ENCODE measurements at places on chromosomes 6 and 20.

GRCh38 chr6:162973151-162973872, 245.5 kb downstream of the PACRG start:
- DNase-seq = no peak

DNA sequence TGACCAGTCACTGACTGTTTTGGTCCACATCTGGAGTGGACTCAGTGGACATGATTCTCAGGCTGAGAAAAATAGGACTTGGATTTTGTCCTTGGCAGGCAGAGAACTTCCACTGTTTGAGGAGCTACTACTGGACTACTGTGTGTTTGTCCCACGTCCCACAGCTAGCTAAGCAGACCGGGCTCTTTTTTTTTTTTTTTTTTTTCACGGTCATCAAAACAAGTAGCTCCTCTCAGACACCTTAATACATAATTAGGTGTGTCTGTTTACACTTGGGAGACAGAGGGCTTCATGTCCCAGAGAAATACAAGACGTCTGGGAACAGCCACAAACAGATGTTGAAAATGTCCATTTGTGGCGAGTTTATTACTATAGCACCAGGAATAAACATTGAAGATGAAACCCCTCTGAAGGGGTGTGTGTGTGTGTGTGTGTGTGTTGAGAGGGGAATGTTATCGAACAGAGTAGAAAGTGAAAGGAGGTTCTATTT, 155.0 kb upstream of the SUPT3H start:
- DNase-seq = no peak

DNA sequence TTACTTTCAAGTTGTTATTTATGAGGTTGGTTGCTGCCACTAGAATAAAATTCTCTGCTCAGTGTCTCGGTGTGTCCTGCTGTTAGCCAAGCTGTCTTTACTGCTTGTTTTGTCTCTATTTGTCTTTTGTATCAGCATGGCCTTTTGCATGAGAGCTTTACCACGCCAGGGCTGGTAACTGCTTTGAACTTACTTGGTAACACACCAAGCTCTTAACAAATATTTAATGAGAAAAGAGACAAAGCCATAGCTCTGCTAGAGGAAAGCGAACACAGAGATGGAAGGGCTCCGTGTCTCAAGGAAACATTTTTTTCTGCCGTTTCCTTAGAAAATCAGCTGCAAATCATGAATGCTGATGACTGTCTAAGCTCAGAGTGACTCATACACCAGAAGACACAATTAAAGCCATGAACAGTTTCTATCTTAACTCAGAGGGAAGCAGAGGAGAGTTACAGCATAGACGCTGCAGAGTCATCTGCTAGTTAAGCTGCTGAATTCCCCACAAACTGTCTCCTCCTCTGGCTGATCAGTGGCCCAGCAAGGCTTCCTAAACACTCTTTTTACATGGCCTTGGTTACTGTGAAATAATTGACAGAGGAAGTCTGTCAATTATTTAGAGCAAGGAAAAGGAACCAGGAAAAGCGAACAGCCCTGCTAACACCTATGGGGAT, 44.8 kb downstream of the AGPAT4 start:
- DNase-seq = peak; percentile 95

DNA sequence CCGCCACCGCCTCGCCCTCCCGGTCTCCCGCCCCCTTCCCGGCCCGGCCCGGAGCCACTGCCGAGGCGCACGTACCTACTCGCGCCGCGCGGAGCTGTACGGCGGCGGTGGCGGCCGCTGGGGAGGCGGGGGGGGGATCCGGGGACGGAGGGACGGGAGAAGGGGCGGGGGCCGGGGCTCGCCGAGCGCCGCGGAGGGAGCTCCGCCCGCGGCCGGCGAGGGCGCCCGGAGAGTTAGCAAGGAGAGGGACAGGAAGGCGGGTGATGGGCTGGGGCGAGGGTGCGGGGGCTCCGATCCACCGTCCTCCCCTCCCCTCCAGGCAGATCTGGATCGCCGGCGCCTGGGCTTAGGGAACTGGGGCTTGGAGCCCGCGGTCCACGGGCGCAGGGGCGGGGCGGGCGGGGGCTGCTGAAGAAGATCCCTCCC, 548 bp upstream of the TMEM74B start:
- DNase-seq = no peak

DNA sequence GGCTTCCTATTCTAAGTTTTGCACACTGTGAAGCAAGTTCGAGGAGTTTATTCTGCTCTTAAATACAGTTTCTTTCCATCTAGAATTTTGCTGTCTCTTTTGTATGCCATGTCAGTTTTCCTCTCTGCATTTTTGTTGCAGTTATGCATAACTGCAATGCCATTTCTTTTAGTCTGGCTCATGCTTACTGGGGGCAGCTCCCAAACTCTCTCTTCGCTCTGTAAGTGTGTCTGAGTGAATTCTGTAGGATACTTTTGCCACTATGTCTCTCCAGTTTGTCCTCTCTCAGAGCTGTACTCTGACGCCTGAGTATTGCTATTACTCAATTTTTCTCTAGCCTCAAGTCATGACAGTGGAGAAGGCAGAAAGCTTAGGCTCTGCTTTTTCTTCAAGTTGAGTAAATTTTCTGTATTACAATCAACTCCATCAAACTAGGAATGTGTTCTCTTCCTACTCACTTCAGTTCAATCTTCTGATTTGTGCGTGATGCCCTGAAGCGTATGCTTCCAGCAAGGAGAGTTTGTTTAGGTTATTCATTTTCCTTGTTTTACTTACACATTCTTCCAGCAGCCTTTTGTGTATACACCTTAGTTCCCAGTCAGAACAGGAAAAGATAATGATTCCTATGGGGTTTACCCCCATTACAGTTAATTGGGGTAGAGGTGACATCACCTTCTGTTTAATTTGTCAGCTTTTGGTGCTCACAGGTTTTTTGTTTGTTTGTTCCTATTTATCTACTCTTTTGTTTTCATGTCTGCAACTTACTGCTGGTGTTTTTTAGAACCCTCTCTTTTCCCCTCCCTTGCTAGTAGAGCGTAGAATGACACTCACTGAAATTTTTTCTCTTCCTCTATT, 430.9 kb downstream of the BCKDHB start:
- DNase-seq = no peak

- DNase-seq = no peak
These were observed 374.6 kb upstream of the JARID2 start for GRCh38 chr6:14871221-14871620.

GRCh38 chr20:33305589-33306057, 22.6 kb downstream of the BPIFB1 start:
- no peak for DNase-seq

- DNase-seq = no peak
These were observed 923.7 kb downstream of the TBC1D32 start for GRCh38 chr6:120410586-120410985.

GRCh38 chr6:33314943-33315792, 1.3 kb upstream of the TAPBP start:
- no peak for DNase-seq

GRCh38 chr6:163946437-163946836, 531.9 kb downstream of the QKI start:
- no peak for DNase-seq

DNA sequence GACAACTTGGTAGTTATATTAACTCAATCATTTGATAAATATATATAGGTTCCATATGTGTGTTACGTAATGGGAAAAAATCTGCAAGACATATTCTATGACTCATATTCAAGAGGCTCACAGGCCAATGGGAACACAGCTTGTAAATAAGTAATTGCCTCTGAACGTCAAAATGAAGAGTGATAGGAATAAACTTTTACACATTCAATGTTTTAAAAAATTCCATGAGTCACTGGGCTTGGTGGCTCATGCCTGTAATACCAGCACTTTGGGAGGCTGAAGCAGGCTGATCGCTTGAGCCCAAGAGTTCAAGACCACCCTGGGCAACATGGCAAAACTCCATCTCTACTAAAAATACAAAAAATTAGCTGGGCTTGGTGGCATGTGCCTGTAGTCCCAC, 209.4 kb upstream of the MCHR2 start:
- no peak for DNase-seq

DNA sequence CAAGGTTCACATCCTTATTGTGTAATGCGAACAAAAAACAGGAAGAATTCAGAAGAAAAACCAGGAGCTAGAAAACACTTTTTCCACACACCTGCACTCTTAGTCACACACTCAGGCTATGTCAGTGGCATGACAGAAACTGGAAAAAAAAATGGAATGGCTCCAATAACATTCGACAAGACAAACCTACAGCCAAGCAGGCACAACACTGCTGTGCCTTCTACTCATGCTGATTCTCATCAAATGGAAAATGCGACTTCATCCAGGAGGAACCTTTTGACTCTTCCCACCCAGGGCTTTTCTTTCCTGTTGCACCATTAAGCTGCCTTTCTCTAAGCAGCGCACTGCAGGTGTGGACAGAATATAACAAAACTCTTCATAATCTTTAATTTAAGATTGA, 163.2 kb upstream of the BTBD3 start:
- DNase-seq = no peak

DNA sequence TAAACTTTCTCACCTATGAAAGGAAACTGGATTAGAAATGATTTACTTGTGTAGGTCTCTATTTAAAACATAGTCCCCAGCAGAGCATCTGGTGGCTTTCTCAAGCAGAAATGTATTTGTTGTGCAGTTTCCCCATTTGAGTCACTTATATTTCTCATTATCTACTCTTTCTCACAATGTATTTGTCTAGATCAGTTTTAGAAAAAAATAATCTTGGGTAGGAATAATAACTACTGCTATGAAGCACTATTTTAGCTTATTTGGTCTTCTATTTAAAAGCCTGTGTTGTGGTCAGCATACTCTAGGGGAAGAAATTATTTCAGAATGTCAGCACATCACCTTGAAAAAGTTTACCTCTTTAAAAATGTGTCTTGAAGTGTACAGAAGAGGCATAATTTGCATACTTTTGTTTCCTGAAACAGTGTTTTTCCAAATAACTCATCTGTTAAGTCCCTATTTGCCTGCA, 60.9 kb upstream of the PRL start:
- DNase-seq = no peak
